Cortex of kidney (tissue), 1 donor: ENCODE measurements at places on chromosomes 16 and 17.

DNA sequence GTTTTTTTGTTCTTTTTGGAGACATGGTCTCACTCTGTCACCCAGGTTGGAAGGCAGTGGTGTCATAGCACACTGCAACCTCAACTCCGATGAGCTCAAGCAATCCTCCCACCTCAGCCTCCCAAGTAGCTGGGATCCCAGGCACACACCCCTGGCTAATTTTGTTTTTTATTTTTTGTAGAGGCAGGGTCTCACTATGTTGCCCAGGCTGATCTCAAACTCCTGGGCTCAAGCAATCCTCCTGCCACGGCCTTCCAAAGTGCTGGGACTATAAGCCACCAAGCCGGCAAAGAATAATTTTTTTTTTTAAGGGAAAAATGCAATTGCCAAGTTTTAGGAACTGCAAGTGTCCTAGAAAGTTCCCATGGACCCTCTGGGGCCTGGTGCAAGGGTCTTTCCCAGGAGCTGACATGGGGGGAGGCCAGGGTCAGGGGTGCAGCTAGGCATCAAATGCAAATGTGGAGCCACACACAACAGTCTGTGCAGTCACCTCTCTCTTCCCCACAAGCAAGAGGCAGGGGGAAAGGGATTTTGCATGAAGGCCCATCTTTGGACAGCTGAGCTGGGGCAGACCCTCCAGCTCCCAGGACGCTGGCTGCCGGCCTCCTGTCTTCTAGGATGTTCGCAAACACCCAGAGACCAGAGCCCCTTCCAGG is 20.1 kb upstream of the BCAR1 start:
- no peak for DNase-seq

DNA sequence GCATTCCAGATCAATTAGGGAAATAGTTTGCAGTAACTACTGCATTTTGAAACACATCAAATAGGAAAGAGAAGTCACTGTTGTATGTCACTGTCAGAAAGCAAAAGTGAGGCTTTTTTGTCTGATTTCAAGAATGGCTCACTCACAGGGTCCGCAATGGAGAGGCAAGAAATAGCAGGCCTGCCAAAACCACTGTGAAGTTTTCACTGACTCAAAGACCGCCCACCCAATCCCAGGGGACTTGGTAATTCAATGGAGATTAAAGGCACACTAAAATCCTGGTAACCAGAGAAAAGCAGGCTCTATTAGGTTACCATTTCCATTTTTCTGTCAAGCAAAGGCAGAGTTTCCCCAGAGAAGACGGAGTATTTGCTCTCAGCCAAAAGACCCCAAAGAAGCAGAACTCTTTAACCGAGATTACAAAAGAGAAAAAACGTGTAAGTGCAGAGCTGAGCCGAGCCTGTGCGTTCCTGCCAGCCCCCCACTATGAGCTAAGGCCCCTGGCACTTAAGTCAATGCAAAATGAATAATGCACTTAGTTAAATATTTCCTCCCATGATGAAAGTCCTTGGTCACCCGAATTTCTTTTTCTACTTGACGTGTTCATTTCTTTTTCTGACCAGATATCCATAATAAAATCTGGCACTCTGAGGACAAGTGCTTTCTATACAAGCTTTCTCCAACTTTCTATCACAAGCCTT is 57.0 kb downstream of the FOXL1 start:
- DNase-seq = no peak

GRCh38 chr17:83202002-83203000 is 122.9 kb downstream of the METRNL start:
- no peak for DNase-seq

DNA sequence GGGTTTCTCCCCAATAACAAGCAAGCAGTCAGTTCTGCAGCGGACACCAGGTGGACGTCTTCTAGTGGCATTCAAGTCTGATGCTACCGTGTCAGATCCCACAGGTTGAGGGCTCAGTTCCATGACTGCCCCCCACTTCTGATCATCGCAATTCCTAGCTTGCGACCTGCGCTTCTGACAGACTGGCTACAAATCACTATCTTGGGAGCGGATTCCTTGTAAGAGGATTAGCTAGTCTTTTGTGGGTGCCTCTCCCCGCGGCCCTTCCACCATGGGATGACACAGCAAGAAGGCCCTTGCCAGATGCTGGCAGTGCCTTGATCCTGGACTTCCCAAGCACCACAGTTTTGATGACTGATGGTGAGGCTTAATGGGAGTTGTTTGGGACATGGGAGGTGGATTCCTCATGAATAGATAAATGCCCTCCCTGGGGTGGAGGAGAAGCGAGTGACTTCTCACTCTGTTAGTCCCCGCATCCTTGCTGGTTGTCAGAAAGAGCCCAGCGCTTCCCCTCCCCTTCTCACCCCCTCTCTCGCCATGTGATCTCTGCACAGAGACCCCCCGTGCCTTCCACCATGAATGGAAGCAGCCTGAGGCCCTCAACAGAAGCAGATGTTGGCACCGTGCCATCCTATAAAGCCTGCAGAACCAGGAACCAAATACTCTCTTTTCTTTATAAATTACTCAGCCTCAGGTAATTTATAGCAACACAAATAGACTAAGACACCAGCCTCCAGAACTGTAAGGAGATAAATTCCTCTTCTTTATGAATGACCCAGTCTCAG is 19.1 kb downstream of the CDIP1 start:
- DNase-seq = no peak

DNA sequence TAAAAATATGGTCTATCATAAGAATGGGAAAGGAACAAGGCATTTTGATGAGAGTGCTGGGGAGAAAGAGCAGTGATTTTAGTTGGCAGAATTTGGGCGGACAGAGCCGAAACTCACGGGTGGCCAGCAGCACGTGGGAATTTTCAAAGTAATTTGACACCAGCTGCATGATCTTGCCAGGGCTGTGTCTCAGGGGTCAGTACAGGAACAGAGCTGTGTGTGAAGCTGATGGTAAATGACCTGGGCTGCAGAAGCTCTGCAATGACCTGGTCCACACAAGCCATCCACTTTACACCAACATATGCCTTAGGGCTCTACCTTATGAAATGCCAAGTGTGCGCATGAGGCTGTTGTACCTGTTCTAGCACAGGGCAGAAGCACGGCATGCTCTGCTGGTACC is 112.0 kb downstream of the ZFHX3 start:
- no peak for DNase-seq

DNA sequence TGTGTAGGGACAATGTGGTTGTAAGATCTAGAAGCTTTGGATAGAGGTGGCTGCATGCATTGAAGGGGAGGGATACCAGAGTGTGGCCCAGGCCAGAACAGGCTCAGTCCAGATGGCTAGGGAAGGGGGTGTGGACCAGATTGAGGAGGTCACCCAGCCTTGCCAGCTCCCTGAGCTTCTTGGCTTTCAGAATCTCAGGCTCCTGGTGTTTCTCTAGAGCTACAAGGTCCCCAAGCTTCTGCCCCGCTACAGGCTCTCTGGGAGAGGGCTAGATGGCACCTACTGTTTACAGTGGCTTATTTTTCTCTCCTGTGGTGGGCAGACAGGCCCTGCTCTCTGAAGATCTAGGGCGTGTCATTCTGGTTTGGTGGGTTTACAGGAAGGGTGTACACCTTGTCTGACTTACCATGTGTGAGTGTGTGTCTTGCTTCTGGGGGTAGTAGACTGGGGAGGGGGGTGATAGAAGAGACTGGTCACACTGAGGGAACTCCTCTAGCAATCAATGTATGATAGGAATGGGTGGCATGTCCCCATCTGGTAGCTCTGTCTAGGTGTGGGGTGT is 1.1 kb downstream of the RARA start:
- no peak for DNase-seq

DNA sequence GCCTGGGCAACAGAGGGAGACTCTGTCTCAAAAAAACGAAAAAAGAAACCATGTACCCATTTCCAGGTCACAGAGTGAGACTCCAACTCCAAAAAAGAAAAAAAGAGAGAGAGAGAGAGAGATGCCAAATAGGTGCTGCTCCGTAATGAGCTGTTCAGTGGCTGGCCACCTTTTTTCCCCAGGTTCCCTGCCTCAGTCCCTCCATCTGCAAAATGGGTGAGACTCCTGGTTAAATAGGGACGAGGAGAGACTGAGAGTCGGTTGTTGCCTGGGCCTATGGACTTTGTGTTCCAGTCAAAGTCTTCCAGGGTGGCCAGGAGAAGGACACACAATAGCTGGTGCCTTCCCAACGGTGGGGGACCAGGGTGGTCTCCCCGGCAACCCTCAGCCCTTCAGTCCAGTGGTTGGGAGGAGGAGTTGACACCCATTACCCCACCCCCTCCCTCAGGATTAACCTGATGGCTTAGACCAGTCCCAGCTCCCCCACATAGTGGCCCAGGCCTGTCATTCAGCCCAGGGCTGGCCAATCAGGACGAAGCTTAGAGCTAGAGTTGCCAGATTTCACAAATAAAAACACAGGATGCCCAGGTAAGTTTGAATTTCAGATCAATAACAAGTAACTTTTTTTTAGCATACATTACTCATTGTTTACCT is 258.2 kb downstream of the PARN start:
- no peak for DNase-seq
